ENCODE measurements at places on chromosomes 5 and 9.

DNA sequence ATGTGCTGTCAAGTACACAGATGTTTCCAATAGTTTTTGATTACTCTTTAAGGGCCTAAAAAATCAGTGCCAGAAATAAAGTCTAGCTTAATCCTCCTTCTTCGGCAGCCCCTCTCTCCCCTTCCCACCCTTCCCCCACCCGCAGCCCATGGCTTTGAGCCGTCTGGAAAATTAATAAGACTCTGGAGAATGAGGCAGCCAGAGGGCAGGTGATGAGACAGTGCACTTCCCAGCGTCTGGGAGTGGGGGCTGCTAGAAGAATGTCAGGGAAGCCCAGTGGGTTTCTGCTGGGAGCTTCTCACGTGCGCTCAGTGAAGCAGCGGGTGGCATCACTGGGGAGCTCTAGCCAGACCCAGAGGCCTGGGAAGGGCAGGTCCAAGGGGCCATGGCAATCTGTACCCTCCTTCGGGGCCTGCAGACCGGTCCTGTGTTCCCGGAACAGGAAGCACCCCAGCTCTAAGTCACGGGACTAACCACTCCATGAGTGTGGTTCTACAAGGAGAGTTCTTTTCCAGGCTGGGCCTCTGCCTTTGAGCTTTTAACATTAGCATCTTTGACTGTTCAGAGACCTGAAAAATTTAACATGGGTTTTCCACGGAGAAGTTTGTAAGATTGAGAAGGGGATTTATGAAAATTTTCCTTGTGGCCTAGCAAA, 164.8 kb upstream of the OTULINL start:
- DNase-seq: no peak

DNA sequence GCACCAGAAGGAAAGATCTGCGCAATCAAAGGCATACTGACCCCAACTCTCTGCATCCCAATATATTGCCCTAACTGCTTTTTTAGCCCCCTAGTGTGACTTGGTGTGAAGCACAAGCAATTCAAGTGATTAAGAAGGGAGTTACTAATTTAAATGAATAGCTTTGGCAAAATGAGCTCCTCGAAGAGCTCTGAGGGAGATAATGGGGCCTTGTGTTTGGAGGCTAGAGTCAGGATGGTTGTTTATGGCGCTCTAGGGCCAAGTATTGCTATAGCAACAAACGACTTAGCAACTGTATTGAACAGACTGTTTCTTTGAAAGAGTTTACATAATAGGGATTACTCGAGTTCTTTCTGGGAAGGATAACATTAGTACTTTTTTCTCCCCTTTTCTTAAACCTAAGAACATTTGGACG, 11.5 kb upstream of the C5orf58 start:
- DNase-seq: no peak

GRCh38 chr5:144405991-144406390, 235.3 kb downstream of the KCTD16 start:
- DNase-seq: no peak

DNA sequence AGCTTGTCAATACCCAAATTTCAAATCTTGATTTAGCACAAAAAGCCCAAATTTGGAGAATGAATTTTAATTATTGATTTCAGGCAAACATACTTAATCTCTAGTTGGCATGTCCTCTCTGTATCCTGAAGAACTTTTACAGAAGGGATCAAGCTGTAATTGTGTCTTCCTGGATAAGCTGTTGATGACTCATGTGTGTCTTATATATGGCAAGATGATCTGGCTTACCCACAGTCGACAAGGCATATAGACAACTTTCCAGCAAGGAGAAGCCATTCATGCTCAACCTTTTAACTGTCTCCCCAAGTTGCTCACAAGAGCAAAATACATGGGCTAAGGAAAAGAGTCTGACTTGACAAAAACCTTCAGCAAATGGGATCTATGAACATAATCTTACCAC, 112.5 kb upstream of the SLCO6A1 start:
- DNase-seq: no peak

GRCh38 chr5:122738088-122738487, 36.8 kb upstream of the SNX2 start:
- no peak for DNase-seq

- DNase-seq: no peak
Observed at GRCh38 chr5:168204165-168204564, 87.3 kb upstream of the WWC1 start.
